ENCODE measurements at places on chromosomes 1 and 21. TPM values are rescaled to one million over a fixed set of nuclear protein-coding genes. Genes with fewer than 3 reads are reported as not detected.

Gene ACOT11
- total RNA-seq, result 2.9 TPM

Gene ABCG1
- under 0.01 TPM for total RNA-seq

Gene S100A2
- total RNA-seq, result 1.5 TPM

Gene ZMYM1
- 19.8 TPM for total RNA-seq
